ENCODE measurements at places on chromosomes 2 and 18.

DNA sequence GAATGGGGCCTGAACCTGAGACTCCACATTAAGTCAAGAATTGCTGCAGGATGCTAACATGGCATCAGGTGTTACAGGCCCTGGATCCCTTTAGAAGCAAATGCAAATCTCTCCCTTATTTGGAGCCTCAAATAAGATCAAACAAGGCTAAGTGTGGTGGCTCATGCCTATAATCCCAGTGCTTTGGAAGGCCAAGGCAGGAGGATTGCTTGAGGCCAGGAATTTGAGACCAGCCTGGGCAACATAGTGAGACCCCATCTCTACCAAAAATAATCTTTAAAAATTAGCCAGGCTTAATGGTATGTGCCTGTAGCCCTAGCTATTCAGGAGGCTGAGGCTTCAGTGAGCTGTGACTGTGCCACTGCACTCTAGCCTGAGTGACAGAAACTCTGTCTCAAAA, 89.4 kb downstream of the DYM start:
- no peak for DNase-seq

GRCh38 chr2:43370705-43371104, 144.3 kb upstream of the ZFP36L2 start:
- no peak for DNase-seq

- no peak for DNase-seq
Measured at GRCh38 chr18:48913775-48914174, 37.0 kb downstream of the SMAD7 start.

GRCh38 chr2:38935568-38936172, 46.0 kb downstream of the ARHGEF33 start:
- DNase-seq: no peak

DNA sequence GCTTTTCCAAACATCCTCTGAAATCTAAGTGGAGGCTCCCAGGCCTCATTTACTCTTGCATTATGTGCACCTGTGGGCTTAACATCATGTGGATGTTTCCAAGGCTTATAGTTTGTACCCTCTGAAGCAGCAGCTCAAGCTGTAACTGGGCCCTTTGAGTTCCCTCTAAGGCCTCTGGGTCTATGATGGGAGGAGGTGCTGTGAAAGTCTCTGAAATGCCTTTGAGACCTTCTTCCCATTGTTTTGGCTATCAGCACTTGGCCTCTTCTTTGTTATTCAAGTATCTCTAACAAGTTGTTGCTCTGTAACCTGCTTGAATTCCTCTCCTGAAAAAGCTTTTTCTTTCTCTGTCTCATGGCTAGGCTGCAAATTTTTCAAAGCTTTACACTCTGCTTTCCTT, 58.1 kb upstream of the MYT1L start:
- no peak for DNase-seq

DNA sequence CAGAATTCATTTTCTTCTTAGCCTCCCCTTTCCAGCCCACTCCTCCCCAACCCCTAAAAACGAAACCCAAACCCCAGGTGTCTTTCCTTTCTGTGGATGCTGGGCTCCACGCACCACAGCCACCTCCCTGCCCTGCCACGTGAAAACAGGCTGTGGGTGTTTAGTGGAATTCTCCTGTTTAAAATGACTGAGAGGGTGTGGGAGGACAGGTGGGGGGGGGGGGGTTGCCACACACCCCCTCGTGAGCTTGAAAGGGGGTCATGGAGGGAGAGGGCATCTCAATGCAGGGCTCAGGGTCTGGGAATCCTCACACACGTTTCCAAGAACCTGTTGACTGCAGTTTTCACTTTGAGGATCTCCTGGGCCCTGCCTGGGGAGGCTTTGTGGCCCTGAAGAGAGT, 110.3 kb downstream of the FAM210A start:
- no peak for DNase-seq

DNA sequence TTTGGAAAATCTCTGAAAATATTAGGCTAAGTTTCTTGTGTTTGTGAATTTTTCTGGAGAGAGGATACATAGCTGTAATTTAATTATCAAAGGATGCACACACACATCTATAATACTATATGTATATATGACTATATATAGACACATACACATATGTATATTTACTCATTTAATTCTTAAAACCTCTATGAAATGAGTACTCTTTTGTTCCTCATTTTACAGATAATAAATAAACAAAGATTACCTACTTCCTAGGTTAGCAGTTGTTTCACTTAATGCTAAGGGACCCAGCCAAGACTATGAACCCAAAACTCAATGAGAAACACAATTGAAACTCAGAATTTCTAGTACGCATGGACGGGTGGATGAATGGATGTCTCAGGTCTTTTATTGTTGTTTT, 145.6 kb downstream of the BCL2 start:
- no peak for DNase-seq

DNA sequence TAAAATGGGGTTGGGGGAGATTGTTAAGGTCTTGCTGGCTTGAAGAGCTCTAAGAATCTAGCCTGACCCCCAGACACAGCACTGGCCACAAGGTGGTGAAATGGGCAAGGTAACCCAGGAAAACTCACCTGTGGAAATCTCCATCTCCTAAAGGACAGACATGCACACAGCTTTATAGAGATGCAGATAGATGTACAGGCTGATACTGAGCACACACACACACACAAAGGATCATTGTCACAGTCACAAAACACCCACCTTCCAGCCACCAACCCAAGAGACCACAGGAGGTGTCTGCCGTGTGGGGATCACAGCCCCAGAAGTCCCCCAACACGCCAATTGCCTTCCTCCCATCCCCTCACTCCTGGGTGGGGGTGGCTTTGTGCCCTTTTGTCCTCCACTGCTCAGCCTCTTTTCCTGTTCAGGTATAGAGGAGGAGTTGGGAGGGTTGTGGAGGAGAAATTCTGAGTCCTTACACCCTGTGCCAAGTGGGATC, 3.2 kb upstream of the CYP26B1 start:
- no peak for DNase-seq

GRCh38 chr2:48174503-48174902, 268.2 kb upstream of the FBXO11 start:
- DNase-seq: no peak

- no peak for DNase-seq
Measured at GRCh38 chr2:216493334-216493685, 5.3 kb upstream of the RPL37A start.

DNA sequence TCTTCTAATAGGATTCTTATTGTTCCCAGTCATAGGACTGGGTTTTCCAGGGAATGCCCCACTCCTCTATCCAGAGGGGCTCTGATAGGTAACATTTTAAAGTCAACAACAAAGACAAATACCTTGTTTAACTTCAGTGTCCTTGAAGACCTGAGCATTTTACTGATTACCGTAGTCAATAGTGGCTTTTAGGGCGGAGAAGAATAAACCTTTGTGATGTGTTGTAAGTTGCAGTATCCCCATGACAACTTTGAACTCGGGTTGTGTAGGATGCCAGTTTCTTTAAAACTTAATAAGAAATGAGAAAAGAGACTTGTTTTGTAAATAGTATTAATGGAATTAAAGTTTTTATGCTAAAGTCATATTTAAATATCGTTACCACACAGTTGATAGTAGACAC, 6.0 kb downstream of the GATA6 start:
- no peak for DNase-seq

DNA sequence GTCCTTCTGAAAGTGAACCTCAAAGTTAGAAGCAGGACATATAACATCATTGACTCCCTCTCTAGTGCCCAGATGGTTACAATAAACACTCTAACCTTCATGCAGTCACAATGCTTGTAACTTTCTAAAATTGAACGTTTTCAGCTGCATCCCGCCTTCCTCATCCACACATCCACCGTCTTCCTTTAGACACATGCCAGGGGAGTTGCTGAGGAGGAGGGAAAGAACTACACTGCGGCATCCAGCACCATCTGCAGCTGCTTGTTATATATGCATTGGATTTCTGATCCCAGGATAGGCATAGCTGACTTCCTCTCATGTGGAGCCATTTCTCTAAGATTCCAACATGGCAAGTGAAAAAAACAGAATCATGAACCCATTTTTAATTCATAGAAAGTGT, 96.8 kb downstream of the FBXO15 start:
- DNase-seq: no peak

- no peak for DNase-seq
Measured at GRCh38 chr2:205719847-205720246, 37.5 kb downstream of the NRP2 start.

DNA sequence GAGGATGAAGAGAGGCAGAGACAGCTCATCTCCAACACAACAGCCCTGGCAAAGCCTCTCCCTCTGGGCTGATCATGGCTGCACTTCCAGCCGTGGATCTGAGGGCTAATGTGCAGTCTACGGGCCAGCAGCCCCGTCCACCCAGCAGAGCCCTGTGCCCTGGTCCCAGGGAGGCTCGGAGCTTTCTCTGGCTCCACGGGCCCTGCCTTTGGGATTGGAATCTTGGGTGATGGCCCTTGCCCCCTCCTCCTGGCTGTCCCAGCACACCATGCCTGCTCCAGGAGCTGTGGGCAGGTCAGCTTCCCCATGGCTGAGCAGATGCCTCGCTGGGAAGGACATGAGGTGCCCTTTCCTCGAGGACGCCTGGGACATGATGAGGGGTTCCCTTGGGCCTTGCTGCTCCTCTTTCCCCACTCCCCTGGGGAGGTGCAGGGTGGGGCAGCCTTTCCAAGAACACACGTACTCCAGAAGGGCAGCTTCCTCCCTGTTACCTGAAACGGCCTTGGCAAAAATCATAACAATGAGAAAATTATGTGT, 66.9 kb downstream of the C18orf63 start:
- no peak for DNase-seq

GRCh38 chr2:196592331-196592910, 47.1 kb upstream of the CCDC150 start:
- no peak for DNase-seq

DNA sequence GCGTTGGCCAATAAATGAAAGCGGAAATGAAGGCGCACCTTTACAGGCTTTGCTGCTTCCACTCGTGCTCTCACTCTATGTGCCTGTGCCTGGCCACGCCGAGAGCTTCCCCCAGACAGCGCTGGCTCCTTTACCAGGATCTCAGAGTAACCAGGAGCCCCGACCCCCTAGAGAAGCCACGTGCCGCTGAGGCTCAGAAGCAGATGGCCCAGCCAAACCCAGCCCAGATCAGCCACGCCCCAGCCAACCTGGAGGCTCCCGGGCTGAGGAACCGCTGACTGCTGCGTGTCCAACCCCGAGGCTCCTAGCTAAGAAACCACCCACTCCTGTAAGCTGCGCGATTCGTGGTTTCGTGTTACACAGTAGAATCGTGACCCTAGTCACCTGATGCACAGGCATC, 199.3 kb downstream of the NCK2 start:
- no peak for DNase-seq

DNA sequence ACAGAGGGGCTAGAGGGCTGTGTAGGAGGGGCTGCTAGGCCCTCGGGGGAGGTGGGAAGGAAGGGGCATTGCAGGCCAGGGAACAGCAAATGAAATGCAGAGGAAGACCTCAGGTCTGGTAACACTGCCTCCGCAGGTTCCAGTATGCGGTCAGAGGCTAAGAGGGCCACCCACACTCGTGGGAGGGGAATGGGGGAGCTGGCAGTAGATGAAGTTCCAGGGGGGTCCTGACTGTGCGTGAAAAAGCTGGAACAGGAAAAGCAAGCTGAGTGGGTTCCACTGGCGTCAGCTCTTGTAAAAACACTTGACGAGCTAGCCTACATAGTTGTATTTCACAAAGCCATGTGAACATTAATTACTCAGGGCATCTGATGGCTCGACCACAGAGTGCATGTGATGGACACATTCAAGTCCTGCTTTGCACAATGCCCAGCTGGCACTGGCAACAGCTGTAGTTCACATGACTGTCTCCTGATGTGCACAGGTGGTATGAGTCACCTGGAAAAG, 29.0 kb upstream of the PTPN4 start:
- no peak for DNase-seq

Data from stimulated activated CD4-positive, alpha-beta T cell treated with anti-CD3 and anti-CD28 coated beads, Interleukin-12 subunit alpha, Interleukin-12 subunit beta, amount 100 ng/mL, for 48 hours (primary cell).